GM12891 (cell line): ENCODE measurements at places on chromosomes 16 and 17.

GRCh38 chr16:80680839-80681238, 123.6 kb downstream of the CDYL2 start:
- DNase-seq, result no peak

DNA sequence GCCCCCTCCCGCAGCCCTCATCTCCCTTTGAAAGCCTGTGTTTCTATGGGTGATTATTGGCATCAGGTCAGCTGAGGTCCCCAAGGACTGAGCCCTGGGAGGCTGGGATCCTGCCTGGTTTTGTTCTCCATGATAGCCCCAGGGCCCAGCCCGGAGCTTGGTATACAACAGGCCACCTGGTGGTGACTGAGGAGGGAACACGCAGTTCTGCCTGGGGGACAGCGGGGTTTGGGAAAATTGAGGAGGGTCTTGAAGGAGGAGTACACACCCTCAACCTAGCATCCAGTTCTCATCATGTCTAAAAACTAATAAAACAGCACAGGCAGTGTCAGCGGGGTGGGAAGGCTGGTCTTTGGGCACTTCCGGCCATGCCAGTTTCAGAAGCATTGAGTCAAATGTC, 335.1 kb downstream of the CPPED1 start:
- DNase-seq, result no peak

- DNase-seq, result no peak
Measured at GRCh38 chr16:17032332-17032731, 438.4 kb downstream of the XYLT1 start.

DNA sequence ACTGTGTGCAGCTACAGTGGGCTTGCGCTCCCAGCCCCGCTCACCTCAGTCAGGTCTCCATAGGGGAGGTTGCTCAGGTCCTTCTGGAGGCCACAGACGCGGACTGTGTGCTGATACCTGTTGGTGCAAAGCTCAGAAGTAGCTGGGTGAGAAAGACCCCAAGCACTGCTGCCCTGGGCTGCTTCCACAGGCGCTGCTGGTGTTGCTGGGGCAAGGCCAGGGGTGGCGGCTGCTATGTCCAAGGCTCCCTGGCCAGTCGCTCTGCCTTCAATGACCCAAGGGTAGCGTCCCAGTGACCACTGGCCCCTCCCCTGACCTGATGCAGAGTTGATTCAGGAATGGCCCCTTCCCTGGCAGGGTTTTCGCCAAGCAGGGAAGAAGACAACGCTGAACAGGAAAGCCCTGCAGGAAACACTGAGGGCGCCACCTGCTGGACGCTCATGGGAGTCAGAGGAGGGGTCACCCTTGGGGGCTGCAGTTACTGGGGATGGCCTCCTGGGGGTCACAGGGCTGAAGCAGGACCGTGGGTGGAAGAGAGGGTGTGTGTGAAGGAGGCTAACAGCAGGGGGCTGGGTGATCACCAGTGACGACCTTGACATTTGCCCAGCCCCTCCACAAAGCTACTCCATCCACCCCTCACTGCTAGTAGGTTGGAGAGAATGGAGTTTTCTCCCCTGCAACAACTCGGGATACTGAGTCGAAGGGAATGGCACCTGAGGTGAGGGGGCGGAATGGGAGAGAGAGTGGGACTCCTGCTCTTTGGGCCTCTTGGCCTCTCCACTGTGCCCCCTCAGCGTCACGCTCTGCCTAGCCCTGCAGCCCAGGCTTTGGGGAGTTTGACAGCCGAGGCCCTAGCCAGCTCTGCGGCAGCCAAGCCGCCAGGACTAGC, 38.3 kb downstream of the ABCC12 start:
- DNase-seq, result peak; percentile 87

DNA sequence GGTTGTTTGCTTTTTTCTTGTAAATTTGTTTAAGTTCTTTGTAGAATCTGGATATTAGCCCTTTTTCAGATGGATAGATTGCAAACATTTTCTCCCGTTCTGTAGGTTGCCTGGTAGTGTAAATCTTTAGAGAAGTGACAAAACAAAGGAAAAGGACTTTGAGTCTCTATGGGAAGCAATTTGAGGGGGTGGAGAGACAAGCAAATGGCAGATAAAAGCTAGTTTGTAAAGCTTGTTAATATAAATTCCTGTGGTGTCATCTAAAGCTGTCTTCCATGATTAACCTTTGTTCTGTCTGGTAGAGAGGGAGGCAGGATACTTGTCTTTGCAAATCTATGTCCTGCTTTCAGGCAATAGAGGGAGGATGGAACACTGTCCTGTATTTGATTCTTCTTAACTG, 40.6 kb upstream of the CACNG4 start:
- DNase-seq, result no peak

GRCh38 chr16:82728901-82729300, 102.1 kb downstream of the CDH13 start:
- no peak for DNase-seq

DNA sequence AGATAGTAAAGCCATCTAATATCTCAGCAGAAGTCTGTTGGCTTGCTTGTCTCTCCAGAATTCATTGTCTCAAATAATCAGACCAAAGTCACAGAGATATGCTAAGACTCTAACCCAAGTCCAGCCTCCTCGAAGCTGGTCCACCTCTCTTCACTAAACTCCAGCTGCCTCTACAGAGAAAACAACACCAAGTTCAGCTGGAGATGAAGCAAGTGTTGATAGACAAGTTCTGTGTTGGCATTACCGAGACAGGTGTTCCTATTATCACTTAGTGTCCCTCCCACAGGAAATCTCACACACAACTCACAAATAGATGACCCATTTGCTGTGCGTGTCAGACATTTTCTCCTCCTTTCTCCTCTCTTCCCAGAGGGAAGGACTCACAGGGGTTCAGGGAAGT, 164.4 kb upstream of the ANKFN1 start:
- DNase-seq, result no peak

- DNase-seq, result no peak
Measured at GRCh38 chr17:46862949-46863348, 11.6 kb downstream of the WNT9B start.
